ENCODE measurements at places on chromosomes 2 and 18. TPM values are rescaled to one million over a fixed set of nuclear protein-coding genes. Genes with fewer than 3 reads are reported as not detected.

- DNase-seq: no peak
These were observed 1333.7 kb upstream of the TMEFF2 start for GRCh38 chr2:193528458-193528857.

Gene SPAST
- total RNA-seq: 45.9 TPM

Gene KCNS3
- total RNA-seq: 1.5 TPM

DNA sequence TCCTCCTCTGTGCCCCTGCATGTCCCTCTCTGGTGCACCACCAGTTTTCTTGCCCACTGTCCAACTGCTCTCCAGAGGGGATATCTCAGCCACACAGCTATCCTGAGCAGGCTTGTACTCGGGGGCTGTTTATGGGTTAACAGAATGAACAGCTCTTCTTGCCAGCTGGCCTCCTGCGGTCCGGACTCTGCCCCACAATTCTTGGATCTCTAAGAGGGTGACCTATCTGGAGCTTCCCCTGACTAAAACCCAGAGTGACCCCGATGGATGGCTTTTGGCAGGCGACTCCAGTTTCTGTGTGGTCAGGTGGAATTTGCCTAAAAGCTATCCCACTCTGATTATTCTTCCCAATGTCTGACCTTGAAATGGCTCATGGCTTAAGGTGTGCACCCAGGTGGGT, 9.1 kb downstream of the SOWAHC start:
- no peak for DNase-seq

Gene HRH4
- 0.19 TPM for total RNA-seq

DNA sequence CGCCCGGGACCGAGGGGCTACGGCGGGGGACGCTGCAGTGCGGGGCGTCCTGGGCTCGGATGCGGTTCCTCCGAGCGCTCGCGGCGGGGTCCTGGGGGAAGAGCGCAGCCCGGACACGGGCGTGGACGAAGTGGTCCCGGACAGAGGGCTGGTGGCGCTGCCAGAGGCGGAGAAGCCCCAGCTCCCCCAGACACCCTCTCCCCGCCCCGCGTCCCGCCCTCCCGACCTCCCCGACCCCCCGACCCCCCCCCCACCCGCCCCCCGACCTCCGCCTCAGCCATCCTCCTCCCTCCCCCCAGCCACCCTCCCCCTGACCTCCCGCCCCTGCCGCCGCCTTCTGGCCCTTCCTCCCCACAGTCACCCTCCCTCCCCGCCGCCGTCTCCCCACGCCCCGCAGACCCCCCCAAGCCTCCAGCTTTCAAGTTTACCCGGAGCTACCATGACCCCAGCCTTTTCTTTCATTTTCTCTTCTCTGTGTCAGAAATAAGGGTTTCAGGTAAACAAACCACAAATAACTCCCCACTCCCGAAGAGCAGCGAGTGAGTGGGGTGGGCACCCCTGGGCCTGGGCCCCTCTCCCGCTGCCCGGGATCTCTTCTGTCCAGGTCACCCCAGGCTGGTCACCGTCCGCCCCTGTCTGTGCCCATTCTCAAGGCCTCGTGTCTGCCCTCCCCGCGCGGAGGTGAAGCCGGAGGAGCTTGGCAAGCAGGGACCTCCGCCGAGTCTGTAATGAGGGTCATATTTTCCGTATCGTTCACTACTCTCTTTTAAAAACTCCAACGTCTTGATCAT, 5.1 kb downstream of the NFATC1 start:
- peak; percentile 56 for DNase-seq

DNA sequence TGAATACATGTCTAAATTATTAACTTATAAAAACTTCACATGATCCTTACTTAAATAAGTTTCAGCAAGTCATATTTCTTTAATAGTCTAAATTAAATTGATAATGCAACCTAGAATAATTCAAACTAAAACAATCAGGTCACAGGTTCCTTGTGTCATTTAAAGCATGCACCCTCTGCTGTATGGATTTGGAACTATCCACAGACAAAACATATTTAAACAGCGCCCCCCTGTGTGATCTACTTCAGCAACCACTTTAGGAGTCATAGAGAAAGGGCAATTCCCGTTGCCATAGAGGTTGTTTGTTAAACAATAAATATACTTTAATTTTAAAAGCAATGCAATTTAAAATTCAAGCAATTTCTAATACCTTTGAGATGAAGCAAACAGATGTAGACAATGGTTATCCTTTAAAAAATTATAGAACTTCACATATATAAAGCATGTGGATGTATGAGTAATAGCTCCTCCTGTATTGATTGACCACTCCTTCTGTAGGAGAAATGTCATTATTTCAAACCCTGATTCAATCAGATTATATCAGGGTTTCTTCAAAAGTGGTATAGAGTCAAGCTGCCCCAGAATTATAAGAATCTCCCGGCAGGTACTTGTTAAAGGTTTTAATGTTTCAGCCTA, 21.2 kb downstream of the GRB14 start:
- peak; percentile 92 for DNase-seq

Gene RAMP1
- not detected for total RNA-seq

DNA sequence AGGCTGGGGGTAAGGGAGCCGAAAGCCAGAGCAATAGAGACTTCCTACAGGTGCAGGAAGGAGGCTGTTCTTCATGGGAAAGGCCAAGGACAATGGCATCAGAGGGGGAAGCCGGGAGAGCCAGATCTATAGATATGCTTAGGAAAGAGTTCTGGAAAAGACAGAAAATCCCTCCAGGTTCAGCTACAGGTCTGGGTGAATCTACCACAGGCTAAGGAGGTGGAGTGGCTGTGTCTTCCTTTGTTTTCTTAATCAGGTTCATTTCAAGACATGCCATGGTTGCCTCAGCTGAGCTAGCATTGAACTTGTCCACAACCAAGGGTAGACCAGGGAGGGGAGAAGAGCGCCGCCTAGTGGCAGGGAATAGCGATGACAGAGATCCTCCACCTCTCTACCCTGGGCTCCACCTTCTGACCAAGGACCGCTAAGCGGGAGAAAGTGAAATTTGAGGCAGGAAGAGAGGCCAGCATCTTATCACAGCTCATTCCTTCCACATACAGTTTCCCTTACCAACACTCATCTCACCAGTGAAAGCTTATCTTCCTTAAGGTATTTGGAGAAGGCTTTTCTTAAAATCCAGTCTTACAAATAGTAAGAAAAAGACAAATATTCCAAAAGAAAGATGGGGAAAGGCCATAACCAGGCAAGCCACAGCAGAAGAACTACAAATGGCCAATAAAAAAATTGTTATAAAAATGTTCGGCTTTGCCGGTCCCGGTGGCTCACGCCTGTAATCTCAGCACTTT, 74.2 kb downstream of the VIT start:
- peak; percentile 78 for DNase-seq

GRCh38 chr2:112075490-112076260, 20.6 kb downstream of the TMEM87B start:
- peak; percentile 81 for DNase-seq

- DNase-seq: no peak
These were observed 2.0 kb downstream of the KCTD1 start for GRCh38 chr18:26546170-26546874.

Gene EIF2B4
- 29.3 TPM for total RNA-seq

GRCh38 chr2:191881982-191882816, 35.3 kb upstream of the CAVIN2 start:
- no peak for DNase-seq

Gene EPB41L3
- 42.1 TPM for total RNA-seq

Measured in dermis blood vessel endothelial cell (primary cell).